ENCODE measurements at places on chromosomes 1 and 21. TPM values are rescaled to one million over a fixed set of nuclear protein-coding genes. Genes with fewer than 3 reads are reported as not detected.

PADI2 gene
- 0.50 TPM for polyA plus RNA-seq

NBPF20 gene
- 0.92 TPM for polyA plus RNA-seq

DNAJC28 gene
- 1.2 TPM for polyA plus RNA-seq

PTPN22 gene
- polyA plus RNA-seq, result 0.93 TPM

GUCA2B gene
- 13.1 TPM for polyA plus RNA-seq

C8A gene
- not detected for polyA plus RNA-seq

UBL4B gene
- not detected for polyA plus RNA-seq

GRCh38 chr1:197336571-197336970 lies 68.5 kb downstream of the CRB1 start:
- no peak for DNase-seq
- H3K36me3 ChIP-seq, result no peaks in the 10 kb centered on the region
- no peaks in the 10 kb centered on the region for H3K27me3 ChIP-seq
- H3K4me1 ChIP-seq, result no peaks in the 10 kb centered on the region
- H3K4me3 ChIP-seq, result no peak overlapping the region
- H3K27ac ChIP-seq, result no peak overlapping the region

GRCh38 chr1:9045861-9046510 lies 19.8 kb upstream of the SLC2A7 start:
- DNase-seq, result no peak
- no peak overlapping the region for H3K4me3 ChIP-seq
- H3K27ac ChIP-seq, result no peak overlapping the region
- H3K36me3 ChIP-seq, result no peaks in the 10 kb centered on the region
- no peaks in the 10 kb centered on the region for H3K4me1 ChIP-seq
- H3K27me3 ChIP-seq, result no peaks in the 10 kb centered on the region

DNA sequence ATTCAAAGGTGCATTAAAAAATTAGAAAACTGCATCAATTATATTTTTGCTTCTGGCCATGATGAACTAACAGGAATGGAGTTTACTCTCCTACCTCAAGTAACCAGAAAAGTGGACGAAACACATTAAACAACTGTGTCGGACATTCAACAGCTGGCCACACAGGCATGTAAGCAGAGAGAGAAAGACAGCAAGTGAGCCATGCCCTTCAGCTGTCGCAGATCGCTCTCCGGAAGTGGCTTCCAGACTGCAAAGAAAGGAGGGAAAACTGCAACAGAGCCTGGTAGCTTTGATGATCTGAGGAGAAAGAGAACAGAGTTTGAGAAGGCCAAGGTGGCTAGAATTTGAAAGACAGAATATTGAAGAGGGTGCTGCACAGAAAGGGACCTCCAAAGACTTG lies 557.2 kb downstream of the MATN1 start:
- H3K36me3 ChIP-seq, result no peaks in the 10 kb centered on the region
- no peaks in the 10 kb centered on the region for H3K4me1 ChIP-seq
- H3K4me3 ChIP-seq, result no peak overlapping the region
- DNase-seq, result no peak
- no peaks in the 10 kb centered on the region for H3K27me3 ChIP-seq
- H3K27ac ChIP-seq, result no peak overlapping the region

GRCh38 chr1:22234476-22235030 lies 91.7 kb upstream of the WNT4 start:
- H3K4me3 ChIP-seq, result no peak overlapping the region
- DNase-seq, result no peak
- H3K4me1 ChIP-seq, result peaks cover 6% of the 10 kb centered on the region

DNA sequence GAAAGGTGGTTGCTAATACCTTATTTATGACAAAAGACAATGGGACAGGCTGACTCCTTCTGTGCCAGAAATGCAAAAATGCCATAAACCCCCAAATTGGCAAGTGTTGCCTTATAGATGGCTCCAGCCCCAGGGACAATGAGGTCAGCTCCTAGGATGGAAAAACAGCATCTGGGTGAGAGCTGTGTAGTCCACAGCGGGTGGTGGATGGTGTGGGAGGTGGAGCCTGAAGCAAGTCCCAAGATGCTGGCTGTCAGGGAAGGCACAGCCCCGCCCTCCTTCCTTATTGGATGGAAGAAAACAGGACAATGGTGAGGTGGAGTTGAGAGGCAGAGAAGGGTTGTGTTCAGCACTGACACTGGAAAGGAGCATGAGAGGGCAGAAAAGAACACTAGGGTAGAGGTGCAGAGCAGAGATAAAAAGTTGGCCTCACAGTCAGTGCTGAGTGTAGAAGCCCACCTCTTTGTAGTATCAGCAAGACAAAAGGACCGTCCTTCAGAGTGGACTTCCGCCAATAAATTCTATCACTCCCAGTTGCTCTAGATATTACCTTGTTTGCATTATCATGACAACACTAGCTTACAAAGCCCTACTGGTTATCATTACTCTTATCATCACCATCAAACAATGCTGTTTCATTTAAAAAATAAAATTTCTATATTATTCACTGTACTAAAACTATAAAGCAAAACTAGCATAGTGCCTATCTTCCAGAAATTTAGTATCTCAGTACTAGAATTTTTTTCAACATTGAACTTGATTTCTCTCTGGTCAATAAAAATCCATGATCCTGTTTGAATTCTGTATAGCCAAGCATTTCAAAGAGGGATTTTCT lies 3.7 kb upstream of the SDE2 start:
- H3K27ac ChIP-seq, result peak overlapping the region; percentile 99
- H3K4me3 ChIP-seq, result no peak overlapping the region
- no peaks in the 10 kb centered on the region for H3K27me3 ChIP-seq
- DNase-seq, result peak; percentile 71

GRCh38 chr1:205422993-205423642 lies 1.3 kb upstream of the LEMD1 start:
- DNase-seq, result no peak
- H3K4me3 ChIP-seq, result no peak overlapping the region
- H3K27ac ChIP-seq, result no peak overlapping the region

GRCh38 chr1:121586369-121587229 lies 401.8 kb downstream of the SRGAP2C start:
- peak; percentile 60 for DNase-seq
- no peaks in the 10 kb centered on the region for H3K27me3 ChIP-seq
- H3K27ac ChIP-seq, result peak overlapping the region; percentile 69

DNA sequence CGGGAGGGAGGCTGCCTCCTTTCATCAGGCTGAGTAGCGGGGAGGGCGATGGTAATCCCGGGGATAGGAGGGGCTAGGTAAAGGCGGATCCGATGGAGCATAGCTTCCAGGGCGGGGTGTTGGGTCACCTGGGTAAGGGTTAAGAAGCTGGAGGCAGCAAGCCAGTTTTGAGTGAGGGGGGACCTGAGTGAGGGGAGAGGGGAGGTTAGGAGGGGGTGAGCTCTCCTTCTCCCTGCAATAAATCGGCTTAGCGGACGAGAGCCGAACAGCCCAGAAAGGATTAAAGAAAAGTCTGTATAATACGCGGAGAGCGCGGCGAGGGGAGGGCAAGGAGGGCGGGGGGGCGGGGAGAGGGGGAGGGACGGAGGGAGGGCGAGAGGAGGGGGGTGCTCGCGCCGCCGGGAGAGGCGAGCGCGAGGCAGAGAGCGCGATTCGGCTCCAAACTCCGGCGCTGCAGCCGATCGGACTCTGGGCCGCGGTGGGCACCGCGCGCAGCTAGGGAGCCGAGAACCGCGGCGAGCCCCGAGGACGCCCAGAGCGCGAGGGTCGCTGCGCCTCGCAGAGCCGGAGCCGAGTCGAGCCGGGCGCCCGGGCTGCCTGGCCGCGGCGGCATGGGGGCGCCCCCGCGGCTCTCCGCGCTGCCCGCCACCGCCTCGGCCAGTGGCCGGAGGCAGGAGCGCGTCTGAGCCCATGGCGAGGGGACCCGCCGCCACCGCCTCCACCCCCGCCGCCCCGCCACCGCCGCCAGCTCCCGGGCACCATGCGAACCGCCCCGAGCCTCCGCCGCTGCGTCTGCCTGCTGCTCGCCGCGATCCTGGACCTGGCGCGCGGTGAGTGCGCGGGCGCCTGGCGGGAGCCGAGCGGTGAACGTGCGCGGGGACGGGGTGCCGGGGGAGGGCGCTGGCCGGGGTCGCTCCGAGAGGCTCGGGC lies at the start of gene IGSF21:
Gene IGSF21, plus strand, starts transcription at position 430 of the 930 bp plus-strand sequence. Its CDS starts 331 bp downstream, at position 761.
- H3K27me3 ChIP-seq, result peaks cover 20% of the 10 kb centered on the region
- peaks cover 43% of the 10 kb centered on the region for H3K4me1 ChIP-seq
- H3K27ac ChIP-seq, result no peak within 1 kb of the TSS
- no peak for DNase-seq

GRCh38 chr1:100265562-100265930 lies 470 bp upstream of the RTCA start:
- peaks cover 6% of the 10 kb centered on the region for H3K4me1 ChIP-seq
- H3K36me3 ChIP-seq, result peaks cover 31% of the 10 kb centered on the region
- no peaks in the 10 kb centered on the region for H3K27me3 ChIP-seq
- peak overlapping the region; percentile 95 for H3K27ac ChIP-seq
- H3K4me3 ChIP-seq, result peak overlapping the region; percentile 97

GRCh38 chr1:8062861-8063260 lies 36.8 kb upstream of the ERRFI1 start:
- H3K36me3 ChIP-seq, result no peaks in the 10 kb centered on the region
- H3K27me3 ChIP-seq, result no peaks in the 10 kb centered on the region

GRCh38 chr1:197314682-197315081 lies 46.6 kb downstream of the CRB1 start:
- H3K4me3 ChIP-seq, result no peak overlapping the region
- DNase-seq, result peak; percentile 38
- no peaks in the 10 kb centered on the region for H3K36me3 ChIP-seq
- no peaks in the 10 kb centered on the region for H3K4me1 ChIP-seq
- no peak overlapping the region for H3K27ac ChIP-seq
- no peaks in the 10 kb centered on the region for H3K27me3 ChIP-seq

- H3K27ac ChIP-seq, result no peak overlapping the region
- H3K4me3 ChIP-seq, result no peak overlapping the region
- H3K27me3 ChIP-seq, result no peaks in the 10 kb centered on the region
- no peaks in the 10 kb centered on the region for H3K36me3 ChIP-seq
- H3K4me1 ChIP-seq, result no peaks in the 10 kb centered on the region
Observed at GRCh38 chr1:77874804-77875445, 13.5 kb upstream of the NEXN start.

DNA sequence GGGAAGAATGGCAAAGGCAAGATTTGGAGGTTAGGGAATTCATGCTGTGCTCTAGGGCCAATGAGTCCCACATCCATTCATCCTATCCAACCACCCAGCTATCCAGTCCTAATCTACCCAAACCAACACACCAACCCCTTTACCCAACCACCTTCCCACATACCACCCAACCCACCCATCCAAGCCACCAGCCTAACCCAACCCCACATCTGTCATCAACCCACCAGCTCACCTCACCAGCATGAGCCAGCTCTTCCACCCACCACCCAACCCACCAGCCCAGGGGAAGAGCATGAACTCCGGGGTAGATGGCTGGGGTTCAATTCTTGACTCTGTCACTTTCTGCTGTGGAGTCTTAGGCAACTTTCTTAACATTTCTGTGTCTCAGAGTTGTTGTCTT lies 35.9 kb upstream of the DISP3 start:
- H3K36me3 ChIP-seq, result no peaks in the 10 kb centered on the region
- no peaks in the 10 kb centered on the region for H3K4me1 ChIP-seq
- peaks cover 12% of the 10 kb centered on the region for H3K27me3 ChIP-seq
- DNase-seq, result no peak
- H3K4me3 ChIP-seq, result no peak overlapping the region
